ENCODE measurements at places on chromosomes 5 and 9. TPM values are rescaled to one million over a fixed set of nuclear protein-coding genes. Genes with fewer than 3 reads are reported as not detected.

GRCh38 chr5:43191740-43192557, at the start of gene NIM1K:
NIM1K (plus strand) TSS chr5:43192225; CDS start chr5:43245776, 53,551 bp downstream.
- DNase-seq: no peak

Gene GNA14
- 2.7 TPM for total RNA-seq

Gene AMBP
- not detected for total RNA-seq

DNA sequence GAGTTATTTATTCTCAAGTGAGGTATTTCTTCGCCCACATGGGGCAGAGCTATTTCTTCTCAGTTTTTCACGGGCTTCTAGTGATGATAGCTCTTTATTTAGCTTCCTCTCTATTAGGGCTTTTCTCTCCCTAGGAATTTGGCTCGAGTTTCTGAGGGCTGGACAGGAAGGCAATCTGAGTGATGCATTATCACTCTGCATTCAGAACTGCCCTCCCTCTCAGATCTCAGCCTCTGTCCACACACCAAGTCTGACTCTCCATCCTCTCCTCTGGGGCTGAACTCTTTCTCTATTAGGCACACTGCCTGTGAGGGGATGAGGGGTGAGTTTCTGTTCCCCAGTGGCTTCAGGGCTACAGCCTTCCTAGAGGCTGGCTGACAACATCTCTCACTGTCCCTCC, 14.9 kb upstream of the SCAMP1 start:
- no peak for DNase-seq

Gene C5orf34
- 0.22 TPM for total RNA-seq

Gene IFNA2
- not detected for total RNA-seq

Gene PRRT1B
- not detected for total RNA-seq

DNA sequence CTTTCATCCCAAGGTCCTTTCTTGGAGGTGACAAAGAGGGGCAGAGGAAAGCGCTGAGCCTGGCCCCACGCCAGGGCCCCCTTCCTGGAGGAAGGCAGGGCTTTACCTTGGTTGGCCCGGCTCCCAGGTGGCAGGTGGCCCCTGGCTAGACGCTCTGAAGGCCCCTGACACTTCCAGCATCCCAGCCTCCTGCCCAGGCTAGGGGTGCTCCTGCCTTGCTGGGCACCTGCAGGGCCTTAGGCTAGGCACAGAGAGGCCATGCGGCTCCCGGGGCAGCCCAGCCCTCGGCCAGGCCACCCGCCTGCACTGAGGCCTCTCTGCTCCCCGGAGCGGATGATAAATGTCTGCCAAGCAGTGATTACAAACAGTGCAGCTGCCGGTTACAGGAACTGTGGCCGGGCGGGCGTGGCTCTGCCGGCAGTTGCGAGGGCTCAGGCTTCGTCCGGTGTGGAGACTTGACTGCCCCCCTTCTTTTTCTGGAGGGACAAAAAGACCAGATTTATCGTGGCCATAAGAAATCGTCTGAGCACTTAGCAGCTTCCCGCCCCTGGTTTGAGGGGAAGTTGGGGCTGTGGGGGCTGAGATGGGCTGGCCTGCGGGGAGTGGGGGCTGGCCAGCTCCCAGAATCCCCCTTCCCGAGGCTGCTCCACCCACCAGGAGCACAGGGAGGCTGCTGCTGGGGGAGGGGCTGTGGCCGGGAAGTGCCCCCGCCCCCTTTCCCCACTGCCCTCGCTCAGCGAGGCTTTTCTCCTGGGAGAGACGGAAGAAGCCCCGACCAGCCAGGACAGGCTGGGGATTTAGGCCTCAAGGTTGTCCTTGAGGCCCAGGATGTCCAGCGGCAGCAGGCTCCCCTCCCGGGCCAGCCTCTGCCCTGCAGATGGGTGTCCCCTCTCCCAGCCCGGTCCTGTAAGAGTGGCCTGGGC, 31.6 kb upstream of the UBAC1 start:
- peak; percentile 94 for DNase-seq

DNA sequence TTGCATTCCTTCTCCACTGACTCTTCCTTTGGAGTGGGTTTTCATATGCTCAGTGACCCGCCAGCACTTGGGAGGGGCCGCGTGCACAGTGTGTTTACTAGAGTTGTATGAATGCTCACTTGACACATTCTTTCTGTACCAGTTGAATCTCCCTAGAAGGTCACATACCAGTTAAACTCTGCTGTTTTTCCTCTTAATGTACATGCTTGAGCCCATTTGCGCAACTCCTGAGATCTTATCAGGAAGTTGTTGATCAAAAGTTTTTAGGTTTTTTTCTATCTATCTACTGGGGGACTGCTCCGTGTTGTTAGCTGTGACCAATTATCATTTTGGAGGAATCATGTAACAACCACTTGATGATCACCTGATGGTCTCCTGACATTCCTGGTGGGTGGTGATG, 392.7 kb downstream of the CDH9 start:
- no peak for DNase-seq

Gene SLC45A2
- total RNA-seq: 0.16 TPM

- DNase-seq: peak; percentile 87
Observed at GRCh38 chr5:139392678-139393496, 2.0 kb downstream of the PROB1 start.

- no peak for DNase-seq
Observed at GRCh38 chr5:33679791-33680190, 212.0 kb downstream of the ADAMTS12 start.

Gene DDX4
- total RNA-seq: not detected

DNA sequence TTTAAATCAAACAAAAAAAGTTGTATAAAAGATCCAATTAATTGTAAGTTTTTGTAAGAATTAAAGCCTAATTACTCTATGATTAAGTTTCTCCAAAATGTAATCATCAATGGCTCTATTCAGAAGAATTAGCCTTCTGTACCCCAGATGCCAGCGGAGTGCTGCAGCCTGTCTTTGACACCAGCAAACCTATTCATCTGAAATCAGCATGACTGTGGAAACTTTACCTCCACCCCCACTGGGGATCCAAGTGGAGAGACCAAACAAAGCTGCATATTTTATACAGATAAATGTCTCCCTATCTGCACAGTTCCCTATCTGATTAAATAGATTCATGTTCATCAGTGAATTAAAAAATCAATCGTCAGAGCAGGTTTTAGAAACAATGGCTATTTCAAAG, 426.8 kb downstream of the KIAA0825 start:
- DNase-seq: no peak

Gene IL5
- total RNA-seq: not detected

Gene SKP1
- 494 TPM for total RNA-seq

DNA sequence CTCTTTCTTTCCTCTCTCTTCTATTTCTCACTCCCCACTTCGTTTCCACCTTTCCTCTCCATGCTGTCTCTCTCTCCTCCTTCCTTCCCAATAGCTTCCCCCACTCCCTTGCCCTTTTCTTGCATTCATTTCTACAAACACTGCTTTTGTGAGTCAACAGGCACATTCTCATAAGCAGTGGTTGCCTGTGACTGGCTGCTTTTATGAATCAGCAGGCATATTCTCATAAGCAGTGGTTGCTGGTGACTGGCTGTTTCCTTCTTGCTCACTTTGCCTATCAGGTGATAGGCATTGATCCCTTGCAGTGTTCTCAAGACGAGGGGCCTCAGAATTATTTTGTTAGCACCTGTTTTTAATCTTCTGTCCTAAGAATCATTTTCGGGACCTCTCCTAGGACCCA, 116.1 kb upstream of the ACTBL2 start:
- no peak for DNase-seq

DNA sequence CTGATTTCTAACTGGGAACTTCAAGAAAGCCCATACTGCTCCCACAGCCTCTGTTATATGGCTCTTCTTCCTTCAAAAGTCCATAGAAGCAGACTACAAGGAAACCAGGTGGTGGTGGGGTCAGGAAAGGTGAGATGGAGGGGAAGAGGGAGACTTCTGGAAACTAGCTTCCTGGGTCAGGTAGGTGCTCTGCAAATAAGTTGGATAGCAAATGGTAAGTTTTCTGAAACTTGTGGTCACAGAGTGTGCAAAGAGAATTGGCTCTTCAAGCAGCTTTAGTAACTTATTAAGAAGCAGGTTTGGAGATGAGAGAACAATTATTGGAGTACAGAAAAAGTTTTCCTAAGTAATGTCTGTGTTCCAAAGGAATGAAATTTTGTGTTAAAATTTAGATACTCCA, 316.9 kb downstream of the ADGRV1 start:
- DNase-seq: no peak

- DNase-seq: no peak
Observed at GRCh38 chr5:8694545-8694944, 825.6 kb downstream of the MTRR start.

DNA sequence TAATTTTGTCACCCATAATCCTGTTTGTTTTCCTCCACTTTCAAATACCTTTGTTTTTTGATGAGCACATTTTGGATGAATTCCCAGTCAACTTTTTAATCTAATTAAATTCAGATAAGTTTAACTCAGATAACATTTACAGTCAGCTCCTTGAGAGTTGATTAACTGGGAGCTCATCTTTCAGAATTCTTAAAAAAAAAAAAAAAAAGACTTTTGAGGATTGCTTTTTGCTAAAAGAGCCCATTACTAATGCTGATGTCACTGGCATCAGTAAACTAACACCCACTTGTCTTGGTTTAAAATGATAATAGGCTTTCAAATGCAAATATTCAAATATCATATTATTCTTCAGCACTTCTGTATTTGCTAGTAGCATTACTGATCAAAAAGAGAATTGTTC, 47.1 kb upstream of the NFIB start:
- DNase-seq: no peak

GRCh38 chr5:28710360-28710759, 1672.0 kb upstream of the CDH9 start:
- DNase-seq: no peak

DNA sequence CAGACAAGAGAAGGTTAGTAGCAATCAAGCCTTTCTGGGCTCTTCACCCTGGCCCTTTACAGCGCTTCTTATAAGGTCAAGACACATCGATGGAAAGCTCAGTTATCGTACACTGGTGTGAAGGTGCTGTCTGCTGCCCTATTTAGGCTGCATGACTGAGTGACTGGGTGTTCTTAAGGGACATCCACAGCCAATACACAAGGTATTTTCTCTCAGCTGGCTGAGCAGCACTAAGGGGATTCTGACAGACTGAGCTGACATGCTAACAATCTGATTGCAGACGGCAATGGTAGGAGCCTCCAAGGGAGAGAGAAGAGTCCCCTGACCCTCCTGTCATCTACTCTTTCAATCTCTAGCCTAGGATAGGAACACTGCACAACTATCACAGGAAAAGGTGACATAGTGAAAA, 577.9 kb downstream of the ISL1 start:
- DNase-seq: no peak

Gene LIFR
- total RNA-seq: 30.9 TPM

DNA sequence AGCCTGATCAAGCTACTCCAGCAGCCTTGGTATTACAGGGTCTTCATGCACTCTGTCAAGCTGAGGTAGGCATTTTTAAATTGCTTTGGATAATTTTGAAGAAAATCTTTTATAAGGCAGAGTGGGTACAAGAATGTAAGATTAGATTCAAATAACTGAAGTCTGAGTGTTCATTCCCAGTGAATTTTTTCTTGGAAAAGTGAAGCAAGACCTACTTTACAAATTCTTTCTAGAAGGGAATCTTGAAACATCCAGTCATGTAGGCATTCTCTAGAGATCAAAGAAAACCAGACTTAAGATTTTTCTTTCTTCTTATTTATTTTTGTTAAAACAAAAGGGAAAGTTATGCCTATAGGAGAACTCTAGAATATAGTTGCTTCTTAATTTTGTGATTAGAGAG, 139.0 kb downstream of the FOCAD start:
- no peak for DNase-seq

DNA sequence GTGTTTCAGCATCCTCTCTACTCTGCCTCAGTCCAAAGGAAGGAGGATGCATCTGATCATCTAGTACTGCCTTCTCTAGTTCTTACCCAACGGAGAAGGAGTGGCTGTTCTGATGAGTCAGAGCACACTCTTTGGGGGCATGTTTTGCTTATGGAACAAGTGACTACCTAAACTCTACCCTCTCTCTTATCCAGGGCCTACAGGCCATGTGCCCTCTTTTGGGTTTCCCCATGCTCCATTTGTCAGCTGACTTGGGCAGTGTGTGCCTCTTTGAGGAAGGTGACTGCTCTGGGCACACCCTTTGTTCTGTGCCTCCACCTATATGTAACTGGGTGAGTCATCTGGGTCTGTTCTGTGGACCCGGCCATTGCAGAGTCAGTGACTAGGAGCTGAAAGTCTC, 89.6 kb upstream of the BNC2 start:
- DNase-seq: no peak

- DNase-seq: no peak
Observed at GRCh38 chr5:129118826-129119225, 24.3 kb downstream of the ISOC1 start.

Gene SPATA31D4
- not detected for total RNA-seq

Gene PCDHB16
- 2.2 TPM for total RNA-seq

- DNase-seq: no peak
Observed at GRCh38 chr5:152290181-152290580, 114.9 kb downstream of the NMUR2 start.

Gene CEL
- 0.59 TPM for total RNA-seq

- DNase-seq: peak; percentile 4
Observed at GRCh38 chr9:98324801-98325200, 69.4 kb upstream of the TBC1D2 start.

Gene SAXO1
- total RNA-seq: 0.05 TPM

DNA sequence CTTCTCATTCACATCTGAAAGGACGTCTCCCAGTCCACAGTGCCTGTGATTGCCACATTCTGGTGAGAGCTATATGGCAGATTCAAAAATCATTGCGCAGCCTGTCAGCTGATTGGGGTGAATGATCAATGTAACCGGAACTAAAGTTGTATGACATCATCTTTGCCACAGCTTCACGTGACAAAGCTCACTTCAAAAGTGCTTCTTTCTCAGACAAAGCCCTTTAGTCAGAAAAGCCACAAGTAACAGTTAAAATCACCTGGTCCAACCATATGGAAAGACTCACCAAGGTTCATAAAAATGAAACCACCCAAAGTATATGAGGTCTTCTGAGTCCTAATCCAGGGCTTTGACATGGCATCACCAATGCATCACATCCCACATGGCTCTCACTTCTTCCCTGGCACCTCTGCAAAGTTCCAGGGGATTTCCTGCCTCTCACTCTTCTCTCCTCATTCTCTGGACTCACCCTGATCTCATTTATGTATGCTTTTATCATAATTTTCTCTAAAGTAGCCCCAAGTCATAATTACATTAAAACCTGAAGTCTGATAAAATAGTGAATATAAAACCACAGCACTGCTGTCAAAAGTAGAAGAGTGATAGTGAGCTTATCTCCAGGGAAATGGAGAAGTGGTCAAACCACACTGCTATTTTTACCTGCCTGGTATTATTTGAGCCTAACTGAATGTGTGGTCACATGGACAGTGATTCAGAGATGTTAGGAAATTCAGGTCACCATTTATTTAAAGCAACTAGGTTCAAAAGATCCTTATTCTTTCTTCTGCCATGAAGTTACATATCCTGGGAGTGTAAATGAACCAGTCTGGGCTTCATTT, 193.1 kb upstream of the PTGER4 start:
- no peak for DNase-seq
